ENCODE measurements at places on chromosomes 7 and 10.
A peak's percentile ranks its signal among the peaks of the same experiment; 100 is the strongest.

- no peak for DNase-seq
Observed at GRCh38 chr7:78684201-78684600, 769.3 kb downstream of the MAGI2 start.

DNA sequence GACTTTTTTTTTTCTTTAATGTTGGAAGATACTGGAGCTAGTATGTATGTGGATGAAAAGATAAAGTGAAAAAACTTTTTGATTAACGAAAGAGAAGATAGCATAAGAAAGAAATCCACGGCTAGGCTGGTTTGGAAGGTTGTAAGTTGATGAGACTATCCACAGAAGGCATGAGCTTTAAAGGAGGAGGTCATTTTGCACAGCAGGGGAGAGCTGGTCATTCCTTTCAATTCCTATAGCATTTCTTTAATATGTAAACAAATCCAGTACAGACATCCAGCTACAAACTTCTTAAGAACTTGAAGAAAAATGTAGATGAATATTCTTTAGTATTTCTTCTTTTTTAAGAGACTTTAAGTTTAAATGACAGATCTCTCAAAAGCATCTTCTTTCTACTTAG, 281.3 kb downstream of the CACNA2D1 start:
- no peak for DNase-seq

- no peak for DNase-seq
Observed at GRCh38 chr7:17362439-17363105, 64.1 kb downstream of the AHR start.

GRCh38 chr7:37083311-37084096, 359.2 kb upstream of the AOAH start:
- DNase-seq: no peak

DNA sequence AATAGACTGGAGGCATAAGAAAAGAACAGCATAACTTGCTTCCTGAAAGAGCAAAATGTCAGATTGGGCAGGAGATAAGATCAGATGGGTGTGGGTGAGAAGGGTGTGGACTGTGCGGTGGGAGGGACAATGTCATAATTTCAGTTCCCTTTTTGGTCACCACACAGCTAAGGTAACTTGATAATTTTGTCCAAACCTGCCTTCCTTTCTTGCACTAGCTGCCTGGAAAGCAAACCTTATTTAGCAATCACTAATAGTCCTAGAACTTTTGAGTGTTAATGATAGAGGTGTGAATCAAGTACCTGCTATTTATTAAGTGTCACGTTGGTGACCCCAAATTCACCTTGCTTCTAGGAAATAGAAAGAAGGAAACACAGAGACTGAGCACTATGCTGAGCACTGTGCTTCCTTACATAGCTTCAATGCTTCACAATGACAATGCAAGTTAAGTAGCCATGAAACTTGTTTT, 72.4 kb upstream of the SP4 start:
- peak; percentile 43 for DNase-seq

GRCh38 chr10:17607603-17608332, 9.4 kb downstream of the HACD1 start:
- DNase-seq: no peak

- DNase-seq: no peak
Observed at GRCh38 chr7:79079919-79080554, 373.4 kb downstream of the MAGI2 start.

DNA sequence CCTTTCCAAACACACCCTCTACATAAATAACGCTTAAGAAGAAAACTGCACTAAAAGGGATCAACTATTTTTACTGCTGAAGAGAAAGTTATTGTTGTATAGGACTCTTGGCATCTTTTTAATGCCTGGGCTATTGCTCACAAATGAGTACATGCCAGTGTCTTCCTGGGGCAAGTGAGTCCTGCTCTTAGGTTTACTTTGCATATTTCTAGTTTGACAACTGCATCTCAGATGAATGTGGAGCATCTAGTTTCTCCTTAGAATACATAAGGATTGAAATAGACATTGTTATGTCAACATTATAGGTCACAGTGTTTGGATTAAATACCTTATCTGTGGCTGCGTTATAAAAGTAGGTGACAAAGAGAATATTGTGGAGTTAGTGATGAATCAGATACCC, 44.5 kb downstream of the PSMC2 start:
- DNase-seq: no peak

GRCh38 chr10:4240608-4241197, 455.7 kb upstream of the KLF6 start:
- no peak for DNase-seq

DNA sequence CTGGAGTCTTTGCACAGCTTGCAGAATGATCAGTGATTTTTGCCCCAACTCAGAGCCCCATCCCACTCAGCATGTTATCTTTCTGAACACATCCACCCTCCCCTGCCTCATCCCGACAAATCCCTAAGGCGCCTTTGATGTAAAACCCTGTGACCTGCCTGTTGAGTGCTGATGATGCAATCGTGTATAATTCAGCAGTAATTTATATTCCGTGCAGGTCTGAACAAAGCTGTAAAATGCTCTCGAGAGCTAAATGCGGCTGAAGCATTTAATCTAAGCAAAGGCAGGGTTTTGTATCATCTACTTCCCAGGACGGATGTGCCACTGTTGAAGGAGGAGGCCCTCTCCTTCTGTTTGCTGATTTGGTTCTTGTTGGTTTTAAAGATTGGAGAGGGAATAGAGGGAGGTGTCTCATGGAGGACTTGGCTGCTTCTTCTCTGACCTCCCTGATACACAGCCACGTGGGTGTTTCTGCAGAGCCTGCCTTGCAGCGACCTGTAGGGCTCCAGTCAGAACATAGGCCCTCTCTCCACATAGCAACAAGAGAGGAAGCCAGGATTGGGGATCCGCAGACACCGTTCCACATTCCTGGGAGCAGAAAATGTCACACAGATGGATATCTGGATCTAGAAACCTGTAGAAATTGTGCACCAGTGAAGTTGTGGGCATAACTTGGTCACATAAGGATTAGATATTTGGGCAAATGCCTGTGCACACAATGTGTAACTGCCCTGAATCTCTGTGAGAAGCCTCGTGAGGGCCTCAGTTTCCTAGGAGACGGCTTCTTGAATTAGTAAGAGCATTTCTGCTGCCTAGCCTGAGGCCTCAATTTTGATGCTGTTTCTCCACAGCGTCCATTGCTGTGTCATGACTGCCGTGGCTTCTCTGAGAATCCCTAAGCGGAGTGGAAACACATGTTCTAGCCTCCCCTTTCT, 90.2 kb upstream of the AGK start:
- DNase-seq: no peak

DNA sequence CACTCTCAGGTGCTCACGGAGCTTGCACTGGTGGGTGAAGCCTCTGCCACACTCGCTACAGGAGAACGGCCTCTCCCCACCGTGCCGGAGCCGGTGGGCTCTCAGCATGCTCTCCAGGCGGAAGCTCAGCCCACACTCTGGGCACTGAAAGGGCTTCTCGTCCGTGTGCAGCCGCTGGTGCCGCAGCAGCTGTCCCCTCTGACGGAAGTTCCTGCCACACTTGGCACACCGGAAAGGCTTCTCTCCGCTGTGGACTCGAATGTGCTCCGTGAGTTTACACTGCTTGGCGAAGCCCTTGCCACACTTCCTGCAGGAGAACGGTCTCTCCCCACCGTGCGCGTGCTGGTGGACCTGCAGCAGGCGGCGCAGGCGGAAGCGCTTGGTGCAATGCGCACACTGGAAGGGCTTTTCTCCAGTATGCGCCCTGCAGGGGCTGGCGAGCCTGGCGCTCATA, 19.3 kb downstream of the ZNF786 start:
- no peak for DNase-seq

DNA sequence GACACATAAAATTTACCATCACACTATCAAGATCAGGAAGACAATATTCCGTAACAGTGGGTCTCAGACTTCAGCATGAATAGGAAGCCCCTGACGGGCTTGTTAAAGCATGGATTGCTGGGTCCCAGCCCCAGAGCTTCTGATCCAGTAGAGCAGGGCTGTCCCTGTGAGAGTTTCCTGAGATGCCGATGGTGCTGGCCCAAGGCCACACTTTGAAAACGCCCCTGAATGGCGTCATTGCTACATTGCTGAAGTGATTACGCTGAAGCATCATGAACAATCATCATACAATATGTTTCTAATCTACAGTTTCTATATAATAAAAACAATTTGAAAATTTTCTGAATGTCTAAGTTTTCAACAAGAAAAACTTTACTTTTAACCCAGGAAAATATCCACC, 38.0 kb upstream of the TMEM72 start:
- no peak for DNase-seq

DNA sequence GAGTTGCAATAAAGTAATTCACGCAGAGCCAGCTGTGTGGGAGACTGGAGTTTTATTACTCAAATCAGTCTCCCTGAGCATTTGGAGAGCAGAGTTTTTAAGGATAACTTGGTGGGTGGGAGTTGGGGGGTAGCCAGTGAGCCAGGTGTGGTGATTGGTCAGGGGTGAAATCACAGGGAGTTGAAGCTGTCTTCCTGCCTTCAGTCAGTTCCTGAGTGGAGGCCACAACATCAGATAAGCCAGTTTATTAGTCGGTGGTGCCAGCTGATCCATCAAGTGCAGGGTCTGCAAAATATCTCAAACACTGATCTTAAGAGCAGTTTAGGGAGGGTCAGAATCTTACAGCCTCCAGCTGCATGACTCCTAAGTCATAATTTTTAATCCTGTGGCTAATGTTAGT, 3.3 kb upstream of the CYP51A1 start:
- no peak for DNase-seq

GRCh38 chr7:33970536-33970935, 65.2 kb downstream of the BMPER start:
- no peak for DNase-seq

DNA sequence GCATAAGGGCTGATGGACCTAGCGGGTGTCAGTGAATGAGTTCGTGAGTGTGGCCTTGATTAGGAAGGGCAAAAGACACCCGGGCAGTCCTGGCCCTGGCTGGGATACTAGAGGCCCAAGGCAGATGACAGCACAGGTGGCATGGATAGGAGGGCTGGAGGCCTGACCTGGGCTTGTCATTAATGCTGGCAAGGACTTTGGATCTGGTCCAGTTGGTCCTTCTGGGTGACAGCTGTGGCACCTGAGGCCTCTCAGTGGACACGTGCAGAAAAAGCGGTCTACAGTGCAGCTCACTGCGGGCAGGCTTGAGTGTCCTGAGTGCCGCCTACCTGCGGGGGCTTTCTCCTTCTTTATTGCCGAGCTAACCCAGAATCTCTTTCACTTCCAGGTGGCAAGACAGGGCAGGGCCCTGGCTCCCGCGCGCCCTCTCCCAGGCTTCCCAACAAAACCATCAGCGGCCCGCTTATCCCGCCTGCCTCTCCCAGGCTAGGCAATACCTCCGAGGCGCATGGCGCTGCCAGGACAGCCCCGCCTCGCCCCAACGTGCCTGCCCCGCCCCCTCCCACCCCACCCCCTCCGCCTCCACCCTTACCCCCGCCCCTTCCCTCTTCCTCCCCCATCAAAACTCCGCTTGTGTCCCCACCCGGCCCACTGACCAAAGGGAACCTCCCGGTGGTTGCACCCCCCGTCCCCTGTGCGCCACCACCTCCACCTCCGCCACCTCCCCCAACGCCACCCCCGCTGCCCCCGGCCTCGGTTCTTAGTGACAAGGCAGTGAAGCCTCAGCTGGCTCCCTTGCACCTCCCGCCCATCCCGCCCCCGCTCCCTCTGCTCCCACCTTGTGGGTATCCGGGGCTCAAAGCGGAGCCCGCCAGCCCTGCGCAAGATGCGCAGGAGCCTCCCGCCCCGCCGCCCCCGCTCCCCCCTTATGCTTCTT, 77.4 kb downstream of the WIPF3 start:
- DNase-seq: no peak

DNA sequence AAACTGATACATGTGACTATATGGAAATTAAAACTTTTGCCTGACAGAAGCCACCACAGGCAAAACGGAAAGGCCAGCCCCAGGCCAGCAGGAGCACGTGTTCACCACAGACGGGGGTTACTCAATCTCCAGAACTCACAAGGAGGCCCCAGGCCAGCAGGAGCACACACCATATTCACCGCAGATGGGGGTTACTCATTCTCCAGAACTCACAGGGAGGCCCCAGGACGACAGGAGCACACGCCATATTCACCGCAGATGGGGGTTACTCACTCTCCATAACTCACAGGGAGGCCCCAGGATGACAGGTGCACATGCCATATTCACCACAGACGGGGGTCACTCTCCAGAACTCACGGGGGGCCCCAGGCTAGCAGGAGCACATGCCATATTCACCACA, 61.5 kb downstream of the NKX6-2 start:
- no peak for DNase-seq

DNA sequence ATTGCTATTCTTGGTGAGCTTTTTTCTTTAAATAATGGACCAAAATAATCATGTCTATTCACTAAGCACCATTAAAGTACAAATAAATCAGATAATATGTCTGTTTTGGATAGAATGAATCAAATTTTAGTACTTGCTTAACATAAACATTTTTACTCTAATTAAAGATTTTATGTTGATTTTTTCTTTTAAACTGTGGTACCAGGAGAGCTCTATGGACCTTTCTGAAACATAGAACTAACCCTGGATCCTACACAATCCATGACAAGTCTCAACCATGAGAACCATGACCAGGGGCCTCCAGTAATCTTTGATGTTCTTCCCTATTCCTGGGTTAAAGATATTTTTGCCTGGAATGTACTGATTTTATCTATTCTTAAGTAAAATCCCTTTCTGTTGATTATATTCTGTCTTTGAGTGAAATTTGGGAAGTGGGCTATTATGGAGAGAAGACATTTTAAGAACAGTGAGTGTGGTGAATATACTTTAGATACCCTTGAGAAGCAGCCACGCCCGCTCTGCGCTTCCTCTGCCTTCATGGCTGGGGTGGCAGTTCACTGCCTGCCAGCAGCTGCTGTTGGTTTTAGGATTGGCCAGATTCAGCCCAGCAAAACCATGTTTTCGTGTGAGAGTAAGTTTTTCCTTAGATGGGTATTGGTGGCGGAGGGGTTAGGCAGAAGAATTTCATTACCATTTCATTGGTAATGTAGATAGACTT, 42.2 kb upstream of the BHLHA15 start:
- no peak for DNase-seq

DNA sequence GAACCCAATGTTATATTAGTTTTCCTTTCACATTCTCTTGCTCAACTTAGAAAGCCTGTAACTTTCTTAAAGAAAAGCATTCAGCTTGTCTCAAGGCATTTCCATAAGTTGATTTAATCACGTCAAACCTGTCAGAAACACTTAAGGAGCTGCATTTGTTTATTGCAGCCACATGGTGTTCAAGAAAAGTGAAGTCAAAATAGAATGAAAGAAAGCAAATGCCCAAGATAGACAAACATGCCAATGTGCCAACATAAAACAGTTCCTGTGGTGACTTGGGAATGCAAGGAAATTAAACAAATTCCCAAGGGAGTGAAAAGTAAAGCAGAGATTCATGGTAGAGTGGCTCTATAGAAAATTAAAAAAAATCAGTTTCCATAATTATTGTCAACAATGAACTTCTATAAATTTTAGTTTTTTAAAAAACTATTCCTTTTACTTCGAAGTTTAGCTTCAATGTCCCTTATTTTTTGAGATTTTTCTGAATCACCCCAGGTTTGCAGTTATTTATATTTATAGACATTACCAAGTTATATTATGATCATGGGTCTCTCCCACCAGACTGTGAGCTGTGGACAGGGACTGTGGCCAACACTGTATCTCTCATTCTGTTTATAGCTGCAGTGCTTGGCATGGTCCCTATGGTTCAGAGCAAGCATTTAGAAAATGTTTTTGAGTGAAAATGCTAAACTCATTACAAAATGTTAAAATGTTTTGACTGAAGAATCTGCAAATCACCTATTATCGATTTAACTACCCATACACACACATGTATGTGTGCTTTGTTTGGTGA, 887.4 kb downstream of the REEP3 start:
- DNase-seq: no peak

Data from stimulated activated naive CD4-positive, alpha-beta T cell treated with Interleukin-2 at 50 U/mL for 16 hours (primary cell).